ENCODE measurements at places on chromosomes 3 and 15.
A peak's percentile ranks its signal among the peaks of the same experiment; 100 is the strongest.

DNA sequence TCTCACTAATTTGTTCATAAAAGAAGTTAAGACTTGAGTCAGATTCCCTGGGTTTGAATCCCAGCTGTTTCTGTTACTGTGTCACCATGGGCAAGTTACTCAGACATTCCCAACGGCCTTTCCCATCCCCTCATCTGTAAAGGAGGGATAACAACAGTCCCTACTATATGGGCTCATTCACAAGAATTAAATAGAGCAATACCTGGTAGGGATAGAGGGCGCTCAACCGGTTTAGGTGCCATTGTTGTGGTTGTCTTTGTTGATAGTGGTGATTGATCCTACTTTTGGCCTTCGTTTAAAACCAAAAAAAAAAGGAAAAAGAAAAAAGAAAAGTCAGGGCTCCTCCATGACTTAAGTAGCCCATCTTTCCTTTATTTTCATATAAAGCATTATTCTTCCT, 563.1 kb downstream of the GRM7 start:
- H3K36me3 ChIP-seq: no peaks in the 10 kb centered on the region
- H3K4me1 ChIP-seq: no peaks in the 10 kb centered on the region
- no peaks in the 10 kb centered on the region for H3K27me3 ChIP-seq
- H3K27ac ChIP-seq: no peak overlapping the region

DNA sequence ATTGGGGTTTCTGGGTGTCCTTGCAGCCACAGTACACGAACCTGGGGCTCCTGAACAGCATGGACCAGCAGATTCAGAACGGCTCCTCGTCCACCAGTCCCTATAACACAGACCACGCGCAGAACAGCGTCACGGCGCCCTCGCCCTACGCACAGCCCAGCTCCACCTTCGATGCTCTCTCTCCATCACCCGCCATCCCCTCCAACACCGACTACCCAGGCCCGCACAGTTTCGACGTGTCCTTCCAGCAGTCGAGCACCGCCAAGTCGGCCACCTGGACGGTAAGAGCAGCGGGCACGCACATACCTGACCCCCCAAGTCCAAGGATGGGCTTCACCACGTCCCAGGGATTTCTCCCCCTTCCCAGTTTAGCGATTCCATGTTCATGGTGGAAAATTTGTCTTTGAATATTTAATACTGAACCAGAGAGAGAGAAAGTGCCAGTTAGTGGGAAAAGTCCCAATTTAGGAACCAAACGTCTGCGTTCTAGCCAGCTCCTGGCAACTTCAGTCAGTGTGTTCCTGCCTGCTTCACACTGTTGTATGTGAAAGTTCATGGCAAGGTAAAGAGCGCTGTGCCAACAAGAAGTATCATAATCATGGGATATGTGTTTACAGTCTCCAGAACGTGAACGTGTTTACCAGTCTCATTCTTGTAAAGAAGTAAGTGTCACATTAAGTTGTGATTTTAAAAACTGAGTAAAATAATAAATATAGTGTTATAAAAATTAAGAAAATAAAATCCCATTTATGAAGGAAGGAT, 177.2 kb downstream of the TP63 start:
- no peaks in the 10 kb centered on the region for H3K36me3 ChIP-seq
- no peaks in the 10 kb centered on the region for H3K27me3 ChIP-seq
- no peaks in the 10 kb centered on the region for H3K4me1 ChIP-seq
- H3K27ac ChIP-seq: no peak overlapping the region
- no peak for DNase-seq

DNA sequence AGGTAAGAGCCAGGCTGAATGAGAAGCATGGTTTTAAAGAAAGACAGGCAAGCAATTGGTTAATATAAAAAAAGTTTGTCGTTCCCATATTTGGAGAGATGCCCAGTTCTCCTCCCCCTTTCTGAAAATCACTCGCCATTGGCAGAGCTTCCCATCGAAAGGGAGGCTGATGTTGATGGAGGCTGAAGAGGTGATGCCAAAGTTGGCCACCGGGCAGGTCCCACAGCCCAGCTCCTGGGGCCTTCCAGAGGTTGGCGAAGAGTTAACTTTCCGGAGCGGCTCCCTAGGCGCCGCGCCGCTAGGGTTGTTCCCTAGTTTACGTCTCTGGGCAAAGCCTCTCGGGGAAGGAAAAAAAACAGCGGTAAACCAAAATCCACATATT, 793 bp downstream of the PCOLCE2 start:
- H3K4me3 ChIP-seq: peak overlapping the region; percentile 64
- peaks cover 33% of the 10 kb centered on the region for H3K27me3 ChIP-seq
- H3K4me1 ChIP-seq: peaks cover 2% of the 10 kb centered on the region
- H3K27ac ChIP-seq: no peak overlapping the region
- H3K36me3 ChIP-seq: no peaks in the 10 kb centered on the region
- no peak for DNase-seq

DNA sequence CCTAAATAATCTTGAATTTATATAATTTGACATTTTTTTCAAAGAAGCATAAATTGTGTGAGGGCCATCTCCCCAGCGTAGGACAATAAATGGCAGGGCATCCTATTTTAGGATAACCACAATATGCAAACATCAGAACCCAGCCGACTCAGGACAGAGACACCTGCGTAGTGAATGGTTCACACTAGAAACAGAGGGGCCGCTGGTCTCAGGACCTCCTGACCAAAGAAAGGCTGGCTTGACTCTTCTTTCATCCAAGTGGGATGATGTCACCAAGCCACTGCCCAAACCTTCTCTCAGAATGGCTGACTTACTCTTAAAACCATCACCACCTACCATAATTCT, 162.1 kb downstream of the FOXP1 start:
- H3K4me3 ChIP-seq: peak overlapping the region; percentile 72
- peaks cover 96% of the 10 kb centered on the region for H3K4me1 ChIP-seq
- H3K27ac ChIP-seq: peak overlapping the region; percentile 97
- H3K27me3 ChIP-seq: no peaks in the 10 kb centered on the region
- DNase-seq: no peak

DNA sequence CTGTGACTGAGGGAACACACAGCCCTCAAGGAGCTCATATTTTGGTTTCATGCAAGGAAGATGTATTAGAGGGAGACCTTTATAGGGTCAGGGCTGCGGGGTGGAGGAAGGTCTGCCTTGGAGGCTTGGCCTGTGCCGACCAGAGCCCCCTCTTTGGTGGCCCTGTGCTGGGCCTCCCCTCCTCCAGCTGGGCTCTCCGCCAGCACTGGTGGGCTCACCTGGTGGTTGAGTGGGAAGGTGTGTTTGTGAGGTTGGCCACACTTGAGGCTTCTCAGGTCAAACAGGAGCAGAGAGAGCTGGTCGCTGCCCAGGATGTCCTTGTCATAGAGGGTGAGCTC, 2.6 kb downstream of the PLA2G4F start:
- H3K27me3 ChIP-seq: no peaks in the 10 kb centered on the region
- H3K36me3 ChIP-seq: peaks cover 2% of the 10 kb centered on the region
- no peaks in the 10 kb centered on the region for H3K4me1 ChIP-seq
- no peak for DNase-seq
- no peak overlapping the region for H3K27ac ChIP-seq
- no peak overlapping the region for H3K4me3 ChIP-seq

GRCh38 chr3:169399068-169399467, 264.4 kb downstream of the MECOM start:
- H3K4me3 ChIP-seq: no peak overlapping the region
- no peaks in the 10 kb centered on the region for H3K4me1 ChIP-seq
- no peak for DNase-seq
- no peak overlapping the region for H3K27ac ChIP-seq

DNA sequence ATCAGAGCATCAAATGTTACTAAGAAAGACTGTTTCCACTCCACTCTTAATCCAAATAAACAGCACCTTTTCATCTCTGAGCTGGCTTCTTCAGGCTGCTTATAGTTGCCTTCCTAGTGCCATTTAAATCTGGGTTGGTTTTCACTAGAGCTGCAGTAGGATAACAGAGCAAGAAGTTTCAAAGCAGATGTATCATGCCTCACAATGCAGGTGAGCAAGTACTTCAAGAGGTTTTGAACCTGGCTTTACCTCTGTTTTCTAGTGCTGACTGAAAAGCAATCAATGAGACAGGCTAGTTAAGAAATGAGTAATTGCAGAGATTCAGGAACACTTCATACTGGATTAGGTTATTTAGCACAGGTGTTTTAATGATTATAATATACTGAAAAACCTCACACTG, 147.7 kb upstream of the SATB1 start:
- no peak overlapping the region for H3K27ac ChIP-seq
- DNase-seq: no peak
- H3K4me3 ChIP-seq: no peak overlapping the region
- H3K4me1 ChIP-seq: peaks cover 4% of the 10 kb centered on the region

- H3K27me3 ChIP-seq: no peaks in the 10 kb centered on the region
- H3K27ac ChIP-seq: no peak overlapping the region
- H3K4me1 ChIP-seq: peaks cover 20% of the 10 kb centered on the region
- H3K4me3 ChIP-seq: no peak overlapping the region
Measured at GRCh38 chr15:90812171-90812957, 56.0 kb upstream of the FURIN start.

DNA sequence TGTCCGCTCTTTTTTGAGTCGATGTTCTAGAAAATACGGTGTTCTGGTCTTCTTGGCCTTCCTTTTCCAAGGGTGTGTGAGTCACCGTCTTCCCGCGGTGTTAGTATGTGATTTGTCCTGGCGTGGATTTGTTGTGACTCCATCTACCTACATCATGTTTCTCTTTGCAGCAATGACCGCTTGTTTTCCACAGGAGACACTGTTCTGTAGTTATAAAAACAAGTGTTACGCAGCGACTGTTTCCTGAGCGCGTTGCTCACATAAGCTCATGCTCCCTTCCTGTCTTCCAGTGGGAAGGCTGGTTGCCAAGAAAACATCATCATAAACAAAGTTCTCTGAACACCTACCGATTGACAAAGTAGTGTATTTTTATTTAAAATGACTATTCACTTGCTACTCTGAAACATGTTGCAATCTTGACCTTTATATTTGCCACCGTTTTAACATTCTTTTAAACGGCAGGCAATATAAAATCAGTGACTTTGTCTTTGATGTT, 19.0 kb downstream of the USP13 start:
- H3K27me3 ChIP-seq: no peaks in the 10 kb centered on the region
- no peaks in the 10 kb centered on the region for H3K4me1 ChIP-seq
- DNase-seq: no peak
- no peak overlapping the region for H3K4me3 ChIP-seq
- H3K27ac ChIP-seq: no peak overlapping the region

GRCh38 chr3:14274999-14275961, 96.7 kb downstream of the LSM3 start:
- no peak overlapping the region for H3K27ac ChIP-seq
- no peak overlapping the region for H3K4me3 ChIP-seq
- no peaks in the 10 kb centered on the region for H3K4me1 ChIP-seq
- DNase-seq: no peak
- no peaks in the 10 kb centered on the region for H3K36me3 ChIP-seq

Measured in naive thymus-derived CD8-positive, alpha-beta T cell (primary cell).